ENCODE measurements at places on chromosomes 11 and 22. TPM values are rescaled to one million over a fixed set of nuclear protein-coding genes. Genes with fewer than 3 reads are reported as not detected.

The PICALM gene
- total RNA-seq, result 396 TPM

The GDPD4 gene
- total RNA-seq, result not detected

The DGAT2 gene
- total RNA-seq, result 0.25 TPM

The MS4A10 gene
- not detected for total RNA-seq

The VSIG10L2 gene
- total RNA-seq, result not detected
